Activated CD8-positive, alpha-beta memory T cell treated with anti-CD3 and anti-CD28 coated beads, Interleukin-2, amount 50 U/mL, for 4 hours (primary cell): ENCODE measurements at places on chromosomes 1 and 21.
A peak's percentile ranks its signal among the peaks of the same experiment; 100 is the strongest.

GRCh38 chr1:112453876-112454275 is 54.9 kb upstream of the WNT2B start:
- DNase-seq, result no peak

GRCh38 chr1:226993814-226994585 is 53.9 kb downstream of the COQ8A start:
- DNase-seq, result no peak

GRCh38 chr1:38198621-38199020 is 152.0 kb upstream of the POU3F1 start:
- no peak for DNase-seq

GRCh38 chr1:74513411-74514300 is 1.2 kb upstream of the LRRC53 start:
- no peak for DNase-seq

DNA sequence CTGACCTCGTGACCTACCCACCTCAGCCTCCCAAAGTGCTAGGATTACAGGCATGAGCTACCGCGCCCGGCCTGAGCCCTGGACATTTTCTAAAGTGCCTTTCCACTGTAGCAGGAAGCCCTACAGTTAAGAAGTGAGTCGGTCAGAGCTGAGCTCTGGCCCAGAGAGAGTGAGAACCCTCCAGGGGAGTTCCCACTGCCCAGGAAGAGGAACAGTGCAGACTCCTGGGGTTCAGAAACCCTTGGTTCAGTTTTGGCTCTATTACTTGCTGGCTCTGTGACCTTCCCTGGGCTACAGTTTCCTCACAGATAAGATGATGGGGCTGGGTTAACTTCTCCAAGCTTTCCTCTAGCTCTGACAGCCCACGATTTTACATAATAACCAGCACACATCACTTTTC is 20.9 kb downstream of the SLC9A1 start:
- DNase-seq, result no peak

DNA sequence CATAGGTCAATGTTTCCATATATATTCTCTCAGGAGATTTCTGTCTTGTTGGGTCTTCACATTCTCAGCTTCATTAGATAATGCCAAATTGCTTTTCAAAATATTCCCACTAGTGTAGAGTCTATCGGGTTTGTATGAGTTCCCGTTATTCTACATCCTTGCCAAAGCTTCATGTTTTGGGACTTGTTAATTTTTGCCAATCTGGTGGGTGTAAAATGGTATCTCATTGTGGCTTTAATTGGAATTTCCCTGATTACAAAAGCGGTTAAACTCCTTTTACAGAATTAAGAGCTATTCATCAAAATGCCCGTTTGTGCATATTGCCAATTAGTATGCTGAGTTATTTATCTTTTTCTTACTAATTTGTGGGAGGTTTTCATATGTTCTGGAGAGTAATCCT is 708.4 kb upstream of the ADAMTS5 start:
- no peak for DNase-seq

DNA sequence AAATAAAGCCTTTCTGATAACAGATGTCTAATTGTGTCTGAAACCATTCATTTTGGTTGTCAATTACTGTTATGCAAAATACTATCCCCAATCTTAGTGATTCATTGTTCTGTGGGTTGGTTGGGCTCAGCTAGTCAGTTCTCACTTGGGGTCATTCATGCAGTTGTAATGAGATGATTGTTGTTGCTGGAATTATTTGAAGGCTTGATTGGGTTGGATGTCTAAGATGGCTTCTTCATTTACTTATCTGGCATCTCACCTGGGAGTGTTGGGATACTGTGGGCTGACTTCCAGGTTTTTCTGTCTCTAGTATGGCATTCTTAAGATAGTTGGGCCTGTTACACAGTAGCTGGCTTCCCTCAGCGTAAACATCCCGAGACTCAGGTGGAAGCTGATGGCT is 217.8 kb upstream of the B3GALT2 start:
- no peak for DNase-seq

GRCh38 chr1:177024623-177025022 is 139.9 kb downstream of the ASTN1 start:
- DNase-seq, result no peak

GRCh38 chr1:107776900-107777663 is 187.9 kb downstream of the VAV3 start:
- no peak for DNase-seq

DNA sequence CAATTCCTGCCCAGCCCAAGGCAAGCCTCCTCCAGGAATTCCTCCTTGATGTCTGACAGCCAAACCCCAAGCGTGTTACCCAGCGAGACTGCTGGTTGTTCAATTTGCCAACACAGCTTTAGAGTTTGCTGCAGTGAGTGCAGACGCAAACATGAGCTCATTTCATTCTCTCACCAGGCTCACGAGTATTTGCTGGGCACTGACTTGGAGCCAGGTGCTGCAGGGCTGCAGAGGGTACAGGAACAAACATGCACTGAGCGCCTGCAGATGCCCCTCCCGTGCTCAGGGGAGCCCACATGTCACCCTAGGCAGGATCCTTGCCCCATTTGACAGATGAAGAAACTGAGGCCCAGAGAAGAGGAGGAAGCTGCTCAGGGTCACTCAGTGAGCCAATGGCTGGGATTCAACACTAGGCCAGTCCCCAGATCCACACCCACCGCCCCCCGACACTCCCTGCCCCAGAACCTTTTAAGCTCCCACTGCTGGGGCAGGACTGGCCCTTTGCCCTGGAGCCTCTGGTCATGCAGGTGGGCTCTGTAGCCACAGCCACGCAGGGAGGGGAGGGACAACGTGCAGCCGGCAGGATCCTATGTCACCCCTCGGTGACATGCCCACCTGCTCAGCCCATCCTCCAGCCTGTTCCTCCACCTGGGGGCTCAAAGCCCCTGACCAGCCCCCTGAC is 363.7 kb downstream of the MATN1 start:
- no peak for DNase-seq

- DNase-seq, result no peak
Measured at GRCh38 chr1:205432116-205432515, 10.3 kb upstream of the LEMD1 start.

DNA sequence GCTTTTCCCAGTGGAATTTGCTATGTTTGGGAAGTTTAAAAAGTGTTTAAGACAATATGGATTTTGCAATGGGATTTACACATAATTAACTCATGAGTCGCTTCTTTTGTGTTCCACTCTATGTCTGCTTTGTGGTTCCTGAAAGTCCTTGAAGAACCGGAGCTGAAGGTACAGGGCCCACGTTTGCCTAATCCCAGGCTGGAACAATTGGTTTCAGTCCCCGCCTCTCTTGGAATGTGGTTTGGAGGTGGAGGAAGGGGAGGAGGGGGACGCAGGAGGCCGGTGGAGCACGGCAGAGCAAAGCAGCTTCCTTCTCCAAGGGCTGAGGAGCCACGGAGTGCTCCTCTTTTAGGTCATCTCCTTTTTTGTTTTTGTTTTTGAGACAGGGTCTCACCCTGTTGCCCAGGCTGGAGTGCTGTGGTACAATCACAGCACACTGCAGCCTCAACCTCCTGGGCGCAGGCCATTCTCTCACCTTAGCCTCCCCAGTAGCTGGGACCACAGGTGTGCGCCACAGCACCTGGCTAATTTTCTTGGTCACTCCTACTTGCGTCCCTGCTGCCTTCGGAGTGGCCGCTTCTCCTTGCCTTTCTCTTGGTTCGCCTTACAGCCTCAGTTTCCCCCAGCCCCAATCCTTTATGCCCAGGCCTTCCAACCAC is 129.5 kb upstream of the ERRFI1 start:
- DNase-seq, result no peak

DNA sequence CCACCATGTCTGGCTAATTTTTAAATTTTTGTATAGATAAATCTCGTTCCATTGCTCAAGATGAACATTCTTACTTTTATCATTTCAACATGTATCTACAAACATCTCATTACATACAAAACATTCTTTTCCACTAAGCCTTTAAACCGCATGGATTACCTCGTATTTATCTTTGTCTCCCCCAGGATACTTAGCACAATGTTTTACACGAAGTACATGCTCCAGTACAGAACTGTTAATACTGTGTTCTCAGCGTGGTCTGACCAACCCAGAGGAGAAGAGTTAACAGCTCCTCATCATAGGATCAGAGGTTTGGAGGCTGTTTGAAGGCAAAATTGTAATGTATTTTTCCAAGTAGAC is 7.4 kb downstream of the PIK3C2B start:
- no peak for DNase-seq

- DNase-seq, result no peak
Measured at GRCh38 chr1:227306689-227307088, 11.6 kb downstream of the CDC42BPA start.

GRCh38 chr1:188590641-188591040 is 1761.9 kb downstream of the PLA2G4A start:
- no peak for DNase-seq

- no peak for DNase-seq
Measured at GRCh38 chr1:53634571-53634979, 104.4 kb downstream of the GLIS1 start.

- DNase-seq, result no peak
Measured at GRCh38 chr1:114000406-114000805, 21.1 kb downstream of the OLFML3 start.

- no peak for DNase-seq
Measured at GRCh38 chr1:115867216-115867615, 26.3 kb upstream of the NHLH2 start.

GRCh38 chr1:170146720-170147263 is 1.0 kb downstream of the NTMT2 start:
- no peak for DNase-seq

GRCh38 chr1:168613691-168614231 is 37.4 kb downstream of the XCL1 start:
- no peak for DNase-seq

- DNase-seq, result no peak
Measured at GRCh38 chr1:21494196-21494595, 15.0 kb upstream of the ALPL start.

- peak; percentile 27 for DNase-seq
Measured at GRCh38 chr1:230067871-230068620, 1.0 kb downstream of the GALNT2 start.

DNA sequence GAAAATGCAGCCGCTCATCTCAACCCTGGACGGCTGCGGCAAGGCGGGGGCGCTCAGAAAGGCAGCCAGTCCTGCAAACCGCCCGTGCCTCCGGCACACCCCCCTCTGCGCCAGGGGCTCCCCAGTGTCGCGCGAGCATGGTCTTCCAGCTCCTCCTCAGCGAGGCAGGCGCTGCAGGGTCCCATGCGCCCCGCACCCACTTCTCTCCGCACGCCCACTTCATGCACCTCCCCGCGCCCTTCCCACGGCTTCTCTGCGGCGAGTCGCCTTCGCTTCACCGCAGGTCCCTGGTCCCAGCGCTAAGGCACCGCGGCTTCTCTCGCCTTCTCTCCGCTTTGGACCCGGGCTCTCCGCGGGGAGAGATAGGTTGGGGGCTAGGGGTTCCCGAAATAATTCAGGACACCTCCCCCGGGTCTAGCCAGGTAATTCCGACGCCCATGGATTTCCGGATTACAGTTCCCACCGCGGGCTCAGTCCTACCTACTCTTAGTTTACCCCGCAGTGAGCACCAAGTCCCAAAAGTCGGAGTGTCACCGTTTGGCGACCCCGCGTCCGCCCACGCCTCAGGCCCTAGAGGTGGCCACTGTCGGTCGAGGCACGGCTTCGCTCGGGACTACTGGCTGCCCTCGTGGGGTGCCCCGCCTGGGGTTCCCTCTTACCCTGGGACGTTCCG is 67.5 kb downstream of the SYT2 start:
- no peak for DNase-seq

DNA sequence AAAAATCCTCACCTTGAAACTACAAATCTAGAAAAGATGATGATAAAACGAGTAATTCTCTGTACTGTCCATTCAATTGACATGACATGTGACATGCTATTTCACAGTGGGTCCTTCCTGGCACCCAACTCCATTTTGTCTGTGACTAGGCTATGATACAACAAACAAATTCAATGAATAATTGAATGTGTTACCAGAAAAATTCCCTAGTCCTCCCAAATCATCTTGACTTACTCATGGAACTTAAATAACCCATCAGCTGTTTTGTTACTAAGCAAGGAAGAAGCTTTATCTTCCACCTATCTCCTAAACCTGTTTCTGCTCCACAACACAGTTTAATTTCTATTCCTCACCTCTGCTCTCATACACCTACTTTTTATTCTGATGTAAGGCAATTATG is 30.4 kb downstream of the B3GALNT2 start:
- no peak for DNase-seq

DNA sequence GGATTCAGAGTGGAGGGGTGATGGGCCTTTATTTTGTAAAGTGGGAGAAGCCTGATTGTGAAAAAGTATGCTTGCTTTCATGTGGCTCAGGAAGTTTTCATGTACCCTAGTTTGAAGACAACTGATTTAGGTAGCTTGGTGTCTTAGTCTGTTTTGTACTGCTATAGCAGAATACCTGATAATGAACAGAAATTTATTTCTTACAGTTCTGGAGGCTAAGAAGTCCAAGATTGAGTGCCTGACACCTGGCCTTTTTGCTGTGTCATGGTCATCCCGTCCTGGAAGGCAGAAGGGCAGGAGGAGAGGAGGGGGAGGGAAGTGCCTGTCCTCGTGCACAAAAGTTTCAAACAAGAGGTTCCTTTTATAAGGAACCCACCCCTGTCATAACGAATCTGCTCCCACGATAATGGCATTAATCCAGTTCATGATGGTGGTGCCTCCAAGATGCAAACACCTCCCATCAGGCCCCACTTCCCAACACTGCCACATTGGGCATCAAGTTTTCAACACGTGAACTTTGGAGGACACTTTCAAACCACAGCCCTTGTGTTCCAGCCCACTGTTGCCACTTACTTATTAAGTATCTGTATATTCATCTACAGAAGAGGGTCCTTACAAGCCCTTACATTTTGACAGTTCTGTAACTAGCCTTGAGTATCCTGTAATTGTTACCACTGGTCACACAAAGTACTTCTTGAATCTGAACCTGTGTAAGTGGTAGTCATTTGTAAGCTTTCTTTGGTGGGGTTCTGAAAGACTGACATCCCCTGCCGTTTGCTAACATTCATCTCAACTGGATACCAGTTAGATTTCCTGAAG is 9.5 kb downstream of the UCK2 start:
- no peak for DNase-seq

GRCh38 chr21:25283720-25284119 is 323.6 kb downstream of the MRPL39 start:
- DNase-seq, result no peak

- no peak for DNase-seq
Measured at GRCh38 chr1:31875636-31876236, 59.9 kb upstream of the SPOCD1 start.

DNA sequence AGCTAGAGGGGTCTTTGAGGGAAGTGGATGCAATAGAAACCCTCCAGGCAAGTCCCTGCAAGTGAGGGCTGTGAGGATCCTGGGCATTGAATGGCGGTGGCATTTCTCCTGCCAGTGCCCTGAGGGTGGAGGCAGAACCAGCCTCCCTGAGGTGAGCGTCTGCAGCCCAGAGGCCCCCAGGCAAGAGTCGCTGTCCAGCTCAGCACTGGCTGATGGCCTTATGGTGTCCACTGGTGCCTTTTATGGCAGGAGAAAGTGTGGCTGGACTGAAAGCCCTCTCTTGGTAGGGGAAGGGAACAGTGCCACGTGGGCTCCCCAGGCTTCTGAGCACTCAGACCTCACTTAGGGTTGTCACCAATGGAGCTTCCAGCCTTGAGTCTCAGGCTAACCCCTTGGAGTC is 77.3 kb downstream of the SH3BGR start:
- DNase-seq, result no peak
